ENCODE measurements at places on chromosomes 3 and 15.

GRCh38 chr3:72102112-72102616, 317.2 kb upstream of the PROK2 start:
- peak; percentile 83 for DNase-seq

GRCh38 chr15:40594429-40594836, 384 bp downstream of the KNL1 start:
- DNase-seq: peak; percentile 67

DNA sequence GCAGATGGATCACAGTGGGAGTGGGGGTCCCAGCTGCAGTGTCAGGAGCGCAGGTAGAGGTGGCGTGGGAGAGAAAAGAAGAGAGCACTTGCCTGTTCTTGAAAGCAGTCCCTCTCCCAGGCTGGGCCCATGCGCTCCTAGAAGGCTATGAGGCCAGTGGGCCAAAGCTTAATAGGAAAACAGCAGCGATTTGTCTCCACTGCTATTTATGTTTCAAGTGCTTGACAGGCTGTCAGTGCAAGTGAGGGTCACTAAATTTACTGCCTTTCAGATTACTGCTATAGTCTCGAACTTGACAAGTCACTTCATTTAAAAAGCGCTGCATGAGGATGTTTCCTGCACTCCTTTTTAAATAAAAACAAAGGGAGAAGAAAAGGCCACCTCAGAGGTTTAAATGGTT, 239.5 kb downstream of the GAP43 start:
- DNase-seq: no peak

GRCh38 chr3:25830373-25831280, 40.7 kb downstream of the OXSM start:
- DNase-seq: no peak

DNA sequence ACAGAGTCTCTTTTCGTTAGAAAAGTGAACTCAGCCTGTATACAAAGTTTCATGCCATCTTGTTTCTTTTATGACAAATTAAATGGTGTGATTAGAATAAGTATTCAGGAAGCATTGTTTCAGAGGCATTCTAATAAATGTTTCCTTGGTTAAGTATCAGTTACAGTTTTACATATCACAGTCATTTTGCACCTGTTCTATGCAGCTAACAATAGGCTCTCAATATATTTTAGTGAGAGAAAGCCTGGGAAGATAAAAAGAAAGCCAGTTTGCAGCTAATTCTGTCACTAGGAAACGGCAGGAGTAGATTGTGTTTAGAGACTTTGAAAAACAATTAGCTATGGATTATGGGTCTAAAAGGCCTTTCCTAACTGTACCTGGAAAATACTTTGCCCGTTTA, 252.8 kb downstream of the ZIC1 start:
- no peak for DNase-seq

Measured in HL-60 (cell line).